ENCODE measurements at places on chromosomes 1 and 21.

- DNase-seq = no peak
Observed at GRCh38 chr1:239617731-239618130, 231.4 kb downstream of the CHRM3 start.

GRCh38 chr1:151803164-151803563 lies 2.1 kb downstream of the LINGO4 start:
- DNase-seq = no peak

DNA sequence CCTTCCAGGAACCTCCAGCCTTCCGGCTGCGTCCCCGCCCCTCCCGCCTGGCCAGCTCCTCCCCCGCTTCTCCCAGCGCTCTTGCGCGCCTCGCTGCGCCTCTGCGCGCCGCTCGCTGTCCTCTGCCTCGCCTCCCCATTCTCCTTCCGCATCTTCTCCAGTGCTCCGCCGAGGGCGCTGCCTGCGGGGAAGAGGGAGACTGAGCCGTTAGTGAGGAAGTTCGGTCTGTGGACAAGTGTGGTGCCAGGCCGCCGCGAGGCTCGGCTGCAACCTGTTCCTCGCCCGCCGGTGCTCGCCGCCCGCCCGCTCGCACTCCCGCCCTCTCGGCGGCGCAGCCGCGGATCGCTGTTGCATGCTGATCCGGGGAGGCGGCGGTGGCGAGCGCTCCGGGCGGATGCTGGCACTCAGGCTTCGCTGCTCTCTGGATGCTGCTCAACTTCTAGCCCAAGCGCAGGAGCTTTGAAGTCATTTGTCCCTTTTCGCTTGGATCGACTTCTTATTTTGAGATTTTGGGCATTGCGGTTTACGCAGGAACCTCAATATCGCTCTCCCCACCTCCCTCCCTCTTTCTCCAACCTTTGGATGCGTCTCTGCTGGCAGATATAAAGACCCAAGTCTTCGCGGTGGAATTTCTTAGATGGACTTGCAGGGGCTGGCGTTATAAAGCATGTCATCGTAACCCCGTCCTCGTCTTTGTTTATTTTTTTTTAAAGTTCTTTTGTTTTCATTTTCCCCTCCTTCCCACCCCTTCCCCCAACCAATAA lies 614 bp upstream of the CACNA1E start:
- DNase-seq = no peak

- no peak for DNase-seq
Observed at GRCh38 chr21:32567626-32568025, 17.7 kb downstream of the TCP10L start.
